ENCODE measurements at places on chromosomes 6 and 20.

DNA sequence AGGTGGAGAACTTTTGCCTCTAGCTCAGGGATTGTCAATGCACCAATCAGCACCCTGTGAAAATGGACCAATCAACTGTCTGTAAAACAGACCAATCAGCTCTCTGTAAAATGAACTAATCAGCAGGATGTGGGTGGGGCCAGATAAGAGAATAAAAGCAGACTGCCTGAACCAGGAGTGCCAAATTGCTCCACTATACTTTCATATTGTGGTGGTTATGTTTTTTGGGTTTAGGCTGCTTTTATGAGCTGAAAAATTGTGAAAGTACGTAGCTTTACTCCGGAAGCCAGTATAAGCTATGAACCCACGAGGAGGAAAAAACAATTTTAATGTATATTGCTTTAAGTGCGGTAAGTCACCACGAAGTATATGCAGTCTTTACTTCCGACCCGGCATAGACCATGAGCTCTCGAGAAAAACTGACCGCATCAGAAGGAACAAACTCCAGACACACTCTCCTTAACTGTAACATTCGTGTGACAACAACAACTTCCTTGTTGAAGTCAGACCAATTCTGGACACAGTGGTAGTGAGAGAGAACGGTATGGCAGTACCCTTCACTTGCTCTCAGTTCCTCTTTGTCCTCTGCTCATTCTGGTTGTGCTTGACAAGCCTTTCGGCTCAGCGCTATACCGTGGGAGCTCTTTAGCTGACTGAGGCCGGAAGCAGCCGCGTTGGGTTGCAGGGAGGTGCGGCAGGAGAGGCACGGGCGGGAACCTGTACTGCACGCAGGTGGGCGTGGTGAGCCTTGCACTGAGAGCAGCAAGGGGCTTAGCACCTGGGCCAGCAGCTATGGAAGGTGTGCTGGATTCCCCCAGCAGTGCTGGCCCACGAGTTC lies 81.9 kb upstream of the E2F3 start:
- no peak for DNase-seq

GRCh38 chr6:43814865-43815264 lies 44.9 kb downstream of the VEGFA start:
- DNase-seq, result no peak

DNA sequence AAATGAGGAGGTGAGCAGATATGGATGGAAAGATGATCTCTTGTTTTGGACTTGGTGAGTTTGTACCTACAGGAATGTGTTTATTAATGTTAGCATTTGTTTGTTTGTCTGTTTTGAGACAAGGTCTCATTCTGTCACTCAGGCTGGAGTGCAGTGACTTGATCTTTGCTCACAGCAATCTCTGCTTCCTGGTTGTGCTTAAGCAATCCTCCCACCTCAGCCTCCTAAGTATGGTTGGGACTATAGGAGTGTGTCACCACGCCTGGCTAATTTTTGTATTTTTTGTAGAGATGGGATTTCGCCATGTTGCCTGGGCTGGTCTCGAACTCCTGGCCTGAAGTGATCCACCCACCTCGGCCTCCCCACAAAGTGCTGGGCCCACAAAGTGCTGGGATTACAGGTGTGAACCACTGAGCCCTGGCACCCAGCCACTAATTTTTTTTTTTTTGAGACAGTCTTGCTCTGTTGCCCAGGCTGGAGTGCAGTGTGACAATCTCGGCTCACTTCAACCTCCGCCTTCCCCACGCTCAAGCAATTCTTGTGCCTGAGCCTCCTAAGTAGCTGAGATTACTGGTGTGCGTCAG lies 7.1 kb downstream of the CASP8AP2 start:
- DNase-seq, result no peak

DNA sequence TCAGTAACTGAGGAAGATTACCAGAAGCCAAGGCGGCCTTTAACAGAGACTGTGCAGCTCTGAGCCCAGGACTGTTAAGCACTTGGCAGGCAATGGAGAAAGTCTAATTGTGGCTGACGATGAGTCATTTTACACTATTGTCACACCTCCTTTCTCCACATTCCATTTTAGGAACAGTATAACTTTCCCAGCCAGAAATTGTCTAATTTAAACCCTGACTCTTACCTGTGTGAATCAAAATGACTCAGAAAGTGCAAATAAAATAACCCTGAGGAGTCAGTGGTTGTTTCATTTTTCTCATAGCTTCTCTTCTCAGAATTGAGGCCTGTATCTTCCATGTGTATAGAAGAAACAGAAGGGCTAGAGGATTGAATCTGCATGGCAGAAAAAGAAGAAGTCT lies 40.0 kb upstream of the OPN5 start:
- no peak for DNase-seq

- DNase-seq, result no peak
Measured at GRCh38 chr6:139161169-139161568, 26.3 kb downstream of the HECA start.

GRCh38 chr6:49479308-49479970 lies 16.3 kb downstream of the CENPQ start:
- DNase-seq, result no peak

GRCh38 chr6:155341130-155341828 lies 27.0 kb upstream of the TFB1M start:
- peak; percentile 47 for DNase-seq

DNA sequence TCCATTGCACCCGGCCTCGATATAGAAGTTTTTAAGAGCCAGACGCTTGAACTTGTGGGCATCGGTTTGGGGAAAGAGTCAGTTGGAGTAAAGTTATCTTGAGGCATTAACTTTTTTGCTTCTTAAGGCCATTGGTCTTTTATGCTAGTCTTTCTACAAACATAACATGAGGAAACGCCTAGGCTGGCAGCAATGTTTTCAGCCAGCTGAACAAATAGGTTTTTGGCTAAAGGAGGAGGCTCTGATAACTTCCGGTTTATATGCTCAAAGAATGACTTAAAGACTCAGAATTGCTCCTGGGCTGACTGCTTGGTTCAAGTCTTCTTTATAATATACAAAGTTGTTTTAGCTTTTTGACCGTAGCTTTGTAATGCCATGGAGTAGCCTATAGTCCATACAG lies 46.2 kb downstream of the HLA-C start:
- DNase-seq, result no peak

DNA sequence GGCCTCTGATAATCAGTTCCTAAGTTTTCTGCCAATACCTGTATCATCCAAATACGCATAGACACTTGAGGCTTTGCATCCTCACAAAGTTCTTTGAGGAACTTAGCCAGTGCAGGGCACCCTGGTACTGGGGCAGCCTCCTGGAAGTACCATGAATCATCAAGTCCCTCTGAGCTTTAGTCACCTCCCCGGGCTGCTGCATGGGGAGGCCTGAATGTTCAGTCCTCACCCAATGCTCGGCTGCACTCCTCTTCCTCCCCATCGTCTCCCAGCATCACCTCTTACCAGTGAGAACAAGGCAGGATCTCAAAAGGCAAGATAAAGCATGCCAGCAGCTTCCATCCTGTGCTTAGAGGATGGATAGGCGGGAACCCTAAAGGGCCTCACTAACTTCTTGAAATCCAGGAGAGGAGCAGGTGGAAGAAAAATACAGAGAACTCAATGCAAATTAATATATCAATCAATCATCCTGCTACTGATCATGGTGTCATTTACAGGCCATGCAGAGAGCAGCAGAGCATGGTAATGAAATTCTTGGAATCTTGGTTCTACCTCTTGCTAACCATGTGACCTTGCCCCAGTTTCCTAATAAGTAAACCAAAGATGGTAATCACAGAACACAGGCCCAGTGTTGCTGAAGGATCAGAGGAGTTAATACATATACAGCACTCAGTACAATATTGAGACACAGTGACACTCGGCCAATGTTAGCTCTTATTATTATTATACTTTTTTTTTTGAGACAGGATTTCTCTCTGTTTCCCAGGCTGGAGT lies 4.7 kb upstream of the CCN6 start:
- DNase-seq, result no peak
